GM04503 (cell line): ENCODE measurements at places on chromosomes 6 and 20.

GRCh38 chr6:35724059-35724458 is 12.8 kb upstream of the ARMC12 start:
- no peak for DNase-seq

GRCh38 chr6:86508230-86508629 is 429.1 kb upstream of the HTR1E start:
- no peak for DNase-seq

DNA sequence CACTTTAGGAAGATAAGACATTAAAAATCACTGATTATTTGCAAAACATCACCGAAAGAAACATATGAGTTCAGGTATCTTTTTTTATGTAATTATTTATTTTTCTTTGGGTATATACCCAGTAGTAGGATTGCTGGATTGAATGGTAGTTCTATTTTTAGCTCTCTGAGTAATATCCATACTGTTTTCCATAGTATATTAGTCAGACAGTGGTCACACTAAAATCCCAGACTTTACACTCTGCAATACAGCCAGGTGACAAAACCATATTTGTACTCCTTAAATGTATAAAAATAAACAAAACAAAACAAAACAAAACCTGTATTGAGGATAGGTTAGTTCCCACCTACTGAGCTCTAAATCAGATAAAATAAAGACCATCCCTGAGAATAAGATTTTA is 1024.3 kb upstream of the EYS start:
- no peak for DNase-seq

- no peak for DNase-seq
Observed at GRCh38 chr6:57162028-57162427, 10.1 kb upstream of the BAG2 start.

DNA sequence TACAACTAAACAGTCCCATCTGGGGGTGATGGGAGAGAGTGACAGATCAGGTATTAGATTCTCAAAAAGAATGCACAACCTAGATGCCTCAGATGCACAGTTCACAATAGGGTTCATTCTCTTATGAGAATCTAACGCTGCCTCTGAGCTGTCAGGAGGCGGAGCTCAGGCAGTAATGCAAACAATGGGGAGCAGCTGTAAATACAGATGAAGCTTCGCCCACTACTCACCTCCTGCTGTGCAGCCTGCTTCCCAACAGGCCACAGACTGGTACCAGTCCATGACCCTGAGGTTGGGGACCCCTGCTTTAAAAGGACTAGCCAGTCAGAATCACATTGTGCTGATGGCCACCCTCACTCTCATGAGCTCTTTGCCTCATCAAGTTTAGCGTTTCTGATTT is 247.0 kb upstream of the KCNQ5 start:
- DNase-seq, result no peak

GRCh38 chr6:170423030-170423429 is 116.5 kb downstream of the FAM120B start:
- DNase-seq, result no peak

DNA sequence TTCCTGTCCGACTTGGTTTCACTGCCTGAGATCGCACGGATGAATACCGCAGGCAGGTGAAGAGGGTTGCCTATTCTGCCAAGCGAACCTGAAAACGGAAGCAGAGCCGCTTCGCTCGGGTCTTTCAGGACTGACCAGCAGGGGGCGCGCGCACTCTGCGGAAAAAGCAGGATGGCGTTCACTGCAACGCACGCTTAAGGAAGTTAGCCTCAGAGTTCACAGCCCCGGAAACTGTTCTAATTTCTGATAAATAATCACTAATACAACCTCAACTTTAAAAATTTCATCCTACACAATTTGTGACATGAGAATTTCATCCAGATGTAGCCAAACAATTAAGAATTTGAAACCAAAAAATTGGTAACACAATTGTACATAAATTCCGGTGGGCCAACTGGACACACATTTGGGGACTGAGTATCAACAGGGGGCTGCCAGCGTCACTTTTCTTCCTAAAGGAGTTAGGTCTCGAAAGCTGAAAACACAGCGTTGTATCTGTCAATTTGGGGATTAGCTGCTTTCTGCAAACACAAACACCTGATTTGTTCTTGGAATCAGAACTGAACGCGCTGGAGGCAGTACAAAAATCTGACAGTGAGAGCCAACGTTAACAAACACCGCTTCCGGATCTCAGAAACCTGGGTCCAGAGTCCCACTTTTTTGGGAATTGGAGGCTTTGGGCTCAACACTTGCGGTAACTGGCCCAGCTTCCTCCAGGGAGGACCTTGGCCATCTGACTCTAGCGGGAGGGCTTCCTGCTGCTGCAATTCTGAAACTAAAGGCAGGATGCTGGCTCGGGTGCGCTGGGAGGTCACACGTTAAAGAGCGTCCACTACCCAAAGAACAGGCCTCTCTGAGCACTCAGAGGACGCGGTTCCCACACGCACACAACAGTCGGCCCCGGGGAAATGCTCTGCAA is 8.8 kb downstream of the PXDC1 start:
- no peak for DNase-seq

GRCh38 chr6:45757443-45758130 is 258.1 kb downstream of the CLIC5 start:
- peak; percentile 15 for DNase-seq
